ENCODE measurements at places on chromosomes 2 and 18.
A peak's percentile ranks its signal among the peaks of the same experiment; 100 is the strongest.

DNA sequence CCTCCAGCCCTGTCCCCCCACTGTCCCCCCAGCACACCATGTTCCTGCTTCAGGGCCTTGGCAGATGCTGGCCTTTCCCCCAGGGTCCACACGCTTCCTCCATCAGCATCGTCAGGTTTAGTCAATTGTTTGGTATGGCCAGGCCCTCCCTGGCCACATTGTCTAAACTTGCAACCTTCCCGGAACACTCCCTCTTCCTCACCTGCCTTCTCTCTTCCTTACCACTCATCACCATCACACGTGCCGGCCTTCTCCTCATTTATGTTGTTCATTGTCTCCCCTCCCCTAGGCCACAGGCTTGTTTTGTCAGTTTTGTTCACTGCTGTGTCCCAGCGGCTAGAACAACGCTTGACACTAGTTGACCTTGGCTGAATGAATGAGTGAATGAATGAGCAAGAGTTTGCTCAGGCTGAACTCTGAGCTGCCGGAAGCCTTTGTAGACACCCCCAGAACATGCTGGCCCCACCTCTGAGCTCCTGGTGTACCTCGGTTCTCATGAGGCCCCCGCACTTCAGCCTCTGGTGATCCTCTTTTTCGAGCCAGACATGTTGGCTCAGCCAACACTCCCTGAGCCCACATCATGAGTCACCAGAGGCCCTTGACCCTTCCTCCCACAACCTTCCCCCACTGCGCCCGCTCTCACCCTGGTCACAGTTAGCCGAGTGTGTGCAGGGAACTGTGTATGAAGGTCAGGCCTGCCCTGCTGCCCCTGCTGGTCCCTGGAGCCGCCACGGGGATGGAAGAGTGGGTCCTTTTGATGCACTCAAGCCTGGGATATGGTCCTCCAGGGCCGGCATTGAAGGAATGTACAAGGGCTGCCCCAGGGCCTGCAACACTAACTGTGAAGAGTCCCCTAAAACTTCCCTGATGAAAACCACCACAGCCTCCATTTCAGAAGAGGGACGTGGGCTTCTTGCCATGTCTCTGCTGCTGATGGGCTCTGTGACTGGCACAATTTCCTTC is 57.5 kb downstream of the HS1BP3 start:
- DNase-seq, result peak; percentile 94

DNA sequence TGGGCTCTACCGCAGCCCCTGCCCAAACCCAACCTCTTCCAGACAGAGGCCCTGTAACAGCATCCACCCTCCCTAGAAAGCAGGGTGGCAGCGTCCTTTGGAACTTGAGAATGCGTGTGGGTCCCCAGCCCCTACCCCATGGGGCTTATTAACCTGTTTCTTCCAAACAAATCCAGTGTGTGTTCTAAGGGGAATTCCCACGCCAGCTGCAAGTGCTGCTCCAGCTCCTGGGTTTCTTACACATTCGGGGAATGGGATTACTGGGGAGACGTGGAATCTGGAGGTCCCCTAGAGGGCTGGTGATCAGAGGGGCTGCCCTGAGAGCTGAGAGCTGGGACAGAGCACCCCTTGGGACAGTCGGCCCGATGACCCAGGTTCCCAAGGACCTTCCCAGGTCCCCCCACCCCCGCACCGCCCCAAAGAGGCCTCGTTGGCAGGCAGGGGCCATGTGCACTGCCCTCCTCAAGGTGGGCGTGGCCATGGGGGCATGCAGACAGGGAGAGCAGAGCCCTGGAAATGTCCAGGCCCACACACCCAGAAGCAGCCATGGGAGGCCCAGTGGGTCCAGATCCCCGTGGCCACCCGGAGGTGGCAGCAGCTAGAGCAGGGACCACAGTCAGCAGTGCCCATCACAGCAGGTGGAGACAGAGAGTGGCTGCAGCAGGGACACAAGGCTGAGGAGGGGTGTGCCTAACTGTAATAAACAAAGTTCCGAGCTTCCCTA is 18.8 kb upstream of the TEX44 start:
- DNase-seq, result no peak

- DNase-seq, result no peak
These were observed 135.0 kb upstream of the HNMT start for GRCh38 chr2:137829251-137829650.

DNA sequence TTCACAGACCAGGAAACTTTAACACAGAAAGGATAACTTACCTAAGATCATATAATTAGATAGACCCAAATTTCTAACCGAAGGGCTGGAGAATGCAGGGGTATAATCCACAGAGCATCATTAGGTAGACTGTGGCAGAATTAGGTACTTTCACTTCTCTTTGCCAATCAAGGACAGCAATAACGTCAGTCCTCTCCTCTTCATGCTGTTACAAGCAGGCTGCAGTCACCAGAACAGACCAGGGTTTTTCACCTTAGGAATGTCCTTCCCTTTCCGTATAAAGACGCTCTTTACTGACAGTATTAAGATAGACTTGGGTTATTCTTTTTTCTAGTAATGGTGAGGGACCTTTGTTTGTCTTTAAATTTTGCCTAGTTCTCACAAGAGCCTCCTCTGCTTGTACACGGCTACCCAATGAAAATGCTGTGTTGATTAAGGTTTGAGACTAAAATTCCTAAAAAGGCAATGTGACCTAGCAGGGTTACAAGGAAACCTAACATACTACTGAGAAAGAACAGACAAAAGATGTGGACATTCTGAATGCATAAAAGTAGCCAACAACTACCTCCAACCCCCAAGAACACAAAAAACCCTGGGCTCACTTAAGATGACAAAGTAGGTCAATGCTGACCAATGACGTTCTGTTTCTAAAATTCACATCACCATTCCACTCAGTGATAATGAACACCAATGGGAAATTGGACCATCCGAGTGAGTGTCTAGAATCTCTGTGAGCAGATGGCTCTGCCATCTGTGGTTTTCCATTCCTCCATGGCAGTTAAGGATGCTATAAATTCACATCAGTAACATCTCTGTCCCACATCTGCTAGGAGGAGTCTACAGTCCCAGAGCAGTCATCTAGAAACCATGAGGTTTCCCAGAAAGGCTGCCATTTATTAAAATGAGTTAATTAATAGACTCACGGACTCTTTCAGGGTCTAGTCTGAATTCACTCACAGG is 2.1 kb downstream of the PDIA6 start:
- DNase-seq, result no peak

DNA sequence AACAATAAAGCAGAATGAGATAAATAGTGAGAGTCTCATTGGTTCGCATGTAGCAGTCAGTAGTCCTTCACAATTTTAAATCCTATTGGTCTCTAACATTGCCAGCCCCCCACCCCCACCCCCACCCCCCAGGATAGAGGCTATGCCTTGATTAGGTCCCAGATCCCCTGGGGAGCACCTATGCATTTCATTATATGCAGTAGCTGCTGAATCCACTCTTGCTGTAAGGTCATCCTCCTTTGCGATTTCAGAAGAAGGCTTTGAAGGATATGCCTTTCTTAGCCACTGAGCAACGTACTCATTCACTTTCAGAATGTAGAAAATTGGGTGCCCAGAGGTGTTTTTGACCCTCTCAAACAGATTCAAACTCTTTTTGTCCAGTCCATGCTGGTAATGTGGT is 382.8 kb upstream of the GALNT5 start:
- no peak for DNase-seq

GRCh38 chr2:219461047-219461514 is 26.4 kb downstream of the SPEG start:
- DNase-seq, result no peak

DNA sequence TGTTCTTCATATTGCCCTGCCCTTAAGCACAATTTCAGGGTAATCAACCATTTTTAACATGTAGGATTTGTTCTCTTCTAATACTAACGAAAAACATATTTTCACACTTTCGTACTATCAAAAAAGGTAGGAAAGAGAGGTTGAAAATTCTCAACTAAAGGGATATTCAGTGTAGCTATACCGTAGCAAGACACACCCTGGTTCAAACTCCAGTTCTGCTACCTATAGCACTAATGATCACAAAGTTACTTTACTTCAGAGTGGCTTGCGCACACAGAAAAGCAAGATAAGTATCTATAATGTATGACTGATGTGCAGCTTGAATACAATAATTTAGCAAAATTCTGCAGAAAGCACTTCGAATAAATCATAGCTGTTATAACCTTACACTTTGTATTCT is 125.8 kb upstream of the CD226 start:
- DNase-seq, result no peak

- no peak for DNase-seq
These were observed 57.7 kb downstream of the PELI1 start for GRCh38 chr2:64086347-64087082.

GRCh38 chr2:75790121-75790813 is 79.6 kb upstream of the GCFC2 start:
- DNase-seq, result no peak

DNA sequence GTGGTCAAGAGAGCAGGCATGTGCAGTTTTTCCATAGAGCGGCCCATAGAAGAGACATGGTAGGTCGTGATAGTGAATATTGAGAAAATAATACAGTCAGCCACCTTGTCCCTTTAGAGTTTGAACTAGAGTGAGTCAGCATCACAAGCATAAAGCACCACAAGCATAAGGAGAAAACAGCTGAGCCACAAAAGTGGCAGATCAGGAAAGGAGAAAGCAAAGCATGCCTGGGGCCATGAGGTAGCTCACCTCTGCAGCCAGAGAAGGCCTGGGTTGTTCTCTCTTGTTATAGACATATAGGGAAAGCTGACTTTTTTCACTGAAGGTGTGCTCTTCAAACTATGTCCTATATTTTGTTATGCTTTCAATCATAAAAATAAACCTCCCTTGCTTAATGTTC is 879.0 kb downstream of the DSC3 start:
- no peak for DNase-seq
